ENCODE measurements at places on chromosomes 5 and 9.

GRCh38 chr9:111832449-111832848, 37.7 kb upstream of the SHOC1 start:
- DNase-seq, result no peak

- DNase-seq, result no peak
These were observed 111.7 kb upstream of the PCAT7 start for GRCh38 chr9:94443032-94443722.

DNA sequence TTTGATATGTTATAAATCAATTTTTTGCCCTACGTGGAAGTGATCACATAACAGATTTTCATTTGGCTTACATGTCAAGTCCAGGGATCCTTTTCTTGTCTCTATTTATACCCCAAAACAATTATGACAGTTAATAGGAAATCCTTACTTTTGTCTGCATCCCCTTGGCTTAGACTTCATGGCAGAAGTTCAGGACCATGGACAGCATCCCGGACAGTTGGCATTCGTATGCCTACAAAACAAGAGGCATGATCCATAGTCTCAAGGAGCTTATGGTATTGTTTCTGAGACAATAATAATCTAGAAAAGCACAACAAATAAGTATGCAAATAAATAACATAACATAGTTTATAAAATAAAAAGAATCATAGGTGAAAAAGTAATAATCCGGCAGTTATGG, 214.3 kb upstream of the GRIA1 start:
- DNase-seq, result no peak

GRCh38 chr5:167546270-167546669, 745.2 kb upstream of the WWC1 start:
- no peak for DNase-seq

DNA sequence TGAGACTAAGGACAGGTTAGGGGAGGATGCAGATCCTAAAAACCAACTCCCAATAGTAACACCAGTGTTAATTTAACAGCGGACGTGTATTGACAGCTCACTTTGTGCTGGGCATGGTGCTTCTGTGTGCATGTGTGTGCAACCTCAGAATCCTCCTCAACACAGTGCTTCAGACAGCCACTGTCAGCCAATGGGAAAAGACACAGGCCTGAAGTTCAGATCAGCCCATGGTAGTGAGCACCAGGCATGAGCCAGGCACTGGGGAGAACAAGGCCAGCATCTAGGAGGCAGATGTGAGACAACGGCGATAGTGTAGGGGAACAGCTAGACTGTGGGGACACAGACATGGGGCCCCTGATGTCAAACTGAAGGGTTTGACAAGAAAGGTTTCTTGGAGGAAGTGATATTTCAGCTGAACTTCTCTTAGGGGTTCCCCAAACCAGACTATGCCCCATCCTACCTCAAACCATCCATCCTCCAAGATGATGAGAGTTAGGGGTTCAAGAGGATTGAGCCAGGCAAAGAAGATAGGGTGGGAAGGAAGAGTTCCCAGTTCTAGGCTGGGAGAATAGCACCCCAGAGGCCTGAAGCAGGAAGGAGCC, 71.5 kb upstream of the PSD2 start:
- no peak for DNase-seq

- DNase-seq, result no peak
These were observed 58.3 kb upstream of the ERCC6L2 start for GRCh38 chr9:95817205-95817604.

- DNase-seq, result no peak
These were observed 13.0 kb upstream of the DPM2 start for GRCh38 chr9:127950513-127951289.

DNA sequence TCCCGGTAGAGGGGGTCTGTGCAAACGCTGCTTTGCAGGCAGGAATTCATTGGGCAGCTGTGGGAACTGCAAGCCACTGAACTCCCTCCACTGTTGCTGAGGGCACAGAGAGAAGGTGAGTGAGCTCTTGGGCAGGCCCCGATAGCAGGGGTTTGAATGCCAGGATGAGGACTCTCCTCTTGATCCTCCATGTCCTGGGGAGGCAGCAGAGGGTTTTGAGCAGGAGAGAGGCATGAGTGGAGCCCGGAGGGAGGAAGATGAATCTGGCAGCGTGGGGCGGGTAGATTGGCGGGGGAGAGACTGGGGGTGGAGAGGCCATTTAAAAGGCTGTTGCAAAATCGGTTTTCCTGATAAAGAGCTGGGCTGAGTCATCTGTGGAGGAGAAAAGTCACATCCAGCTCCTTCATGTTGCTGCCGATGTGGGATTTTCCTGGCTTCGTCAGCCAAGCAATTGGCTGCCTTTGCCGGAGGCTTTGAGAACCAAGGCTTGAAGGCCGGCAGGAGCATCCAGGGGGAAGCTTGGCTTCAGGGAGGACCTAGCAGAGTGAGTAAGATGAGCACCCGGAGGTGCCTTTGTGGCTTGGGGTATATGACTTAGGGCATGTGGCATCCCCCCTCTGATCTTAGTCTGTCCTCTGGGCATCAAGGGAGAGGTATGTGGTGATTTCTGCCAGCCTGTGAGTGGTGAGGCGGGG, at the start of gene SYNPO:
SYNPO (plus strand) TSS at position 350 of the 695 bp plus-strand sequence. CDS start 7,616 bp downstream, outside the sequence.
- DNase-seq, result no peak

DNA sequence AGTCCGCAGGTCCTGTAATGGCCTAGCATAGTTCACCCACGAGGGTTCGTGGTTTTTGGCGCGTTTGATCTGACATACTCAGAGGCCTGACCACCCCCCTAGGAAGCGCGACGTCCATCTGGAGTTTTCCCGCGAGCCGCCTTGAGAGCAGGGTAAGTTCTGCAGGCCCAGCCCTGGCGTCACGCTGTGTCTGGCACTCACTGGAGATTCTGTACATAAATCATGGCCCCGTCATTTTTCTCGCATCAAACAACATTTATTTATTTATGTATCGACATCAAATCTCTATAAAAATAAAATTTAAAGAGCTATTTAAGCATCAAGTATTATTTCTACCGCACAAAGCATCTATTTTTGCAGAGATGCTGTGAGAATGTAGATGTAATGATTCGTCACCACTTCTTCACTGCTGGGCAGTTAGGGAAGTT, 437 bp upstream of the TRIM41 start:
- DNase-seq, result no peak

DNA sequence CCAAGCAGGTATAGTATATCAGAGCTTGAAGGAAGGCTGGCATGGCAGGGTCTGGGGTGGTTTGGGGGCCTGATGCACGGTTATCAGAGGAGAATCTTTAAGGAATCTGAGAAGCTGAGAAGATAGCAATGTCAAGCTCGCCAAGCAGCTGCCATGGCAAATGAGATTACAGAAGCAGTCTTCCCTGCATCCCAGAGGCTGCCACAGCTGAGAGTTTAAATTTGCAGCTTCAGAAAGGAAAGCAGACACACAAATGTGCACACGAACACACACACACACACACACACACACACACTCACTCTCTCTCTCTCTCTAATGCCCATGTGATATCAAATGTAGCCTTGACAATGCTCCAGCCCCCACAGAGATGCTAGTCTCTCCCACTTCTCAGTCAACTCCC, 79.0 kb upstream of the TNC start:
- no peak for DNase-seq
